Hematopoietic multipotent progenitor cell treated with erythropoietin and hydrocortisone succinate and interleukin-3 and kit ligand, for 6 days (in vitro differentiated cells): ENCODE measurements at places on chromosomes 7 and 10.
A peak's percentile ranks its signal among the peaks of the same experiment; 100 is the strongest.

- no peak for DNase-seq
Measured at GRCh38 chr7:6482307-6482706, 34.6 kb upstream of the DAGLB start.

- peak; percentile 18 for DNase-seq
Measured at GRCh38 chr10:93124580-93125318, 51.1 kb downstream of the CYP26A1 start.

- DNase-seq = no peak
Measured at GRCh38 chr10:30827531-30828120, 198.1 kb upstream of the LYZL2 start.

DNA sequence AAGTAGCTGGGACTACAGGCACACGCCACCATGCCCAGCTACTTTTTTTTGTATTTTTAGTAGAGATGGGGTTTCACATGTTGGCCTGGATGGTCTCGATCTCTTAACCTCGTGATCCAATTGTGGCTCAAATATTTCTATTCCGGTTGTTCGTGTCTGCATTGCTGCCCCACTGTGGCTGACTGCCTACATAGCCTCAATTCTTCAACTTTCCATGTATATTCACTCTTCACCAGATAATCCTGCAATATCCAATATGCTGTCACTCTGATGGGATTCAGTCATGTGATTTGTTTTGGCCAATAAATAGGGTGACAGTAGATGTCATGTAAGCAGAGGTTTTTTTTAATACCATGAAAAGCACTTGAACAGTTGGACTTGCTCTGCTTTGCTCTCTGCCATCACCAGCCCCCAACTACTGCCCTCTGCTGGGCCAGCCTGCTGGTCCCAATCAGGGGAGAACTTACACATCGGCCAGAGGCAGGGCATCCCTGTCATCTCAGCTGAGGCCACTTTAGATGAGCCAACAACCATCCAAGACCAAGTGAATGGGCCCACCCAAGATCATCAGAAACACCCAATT lies 56.7 kb downstream of the NSUN6 start:
- peak; percentile 37 for DNase-seq

- no peak for DNase-seq
Measured at GRCh38 chr10:1674501-1674900, 62.8 kb downstream of the ADARB2 start.

DNA sequence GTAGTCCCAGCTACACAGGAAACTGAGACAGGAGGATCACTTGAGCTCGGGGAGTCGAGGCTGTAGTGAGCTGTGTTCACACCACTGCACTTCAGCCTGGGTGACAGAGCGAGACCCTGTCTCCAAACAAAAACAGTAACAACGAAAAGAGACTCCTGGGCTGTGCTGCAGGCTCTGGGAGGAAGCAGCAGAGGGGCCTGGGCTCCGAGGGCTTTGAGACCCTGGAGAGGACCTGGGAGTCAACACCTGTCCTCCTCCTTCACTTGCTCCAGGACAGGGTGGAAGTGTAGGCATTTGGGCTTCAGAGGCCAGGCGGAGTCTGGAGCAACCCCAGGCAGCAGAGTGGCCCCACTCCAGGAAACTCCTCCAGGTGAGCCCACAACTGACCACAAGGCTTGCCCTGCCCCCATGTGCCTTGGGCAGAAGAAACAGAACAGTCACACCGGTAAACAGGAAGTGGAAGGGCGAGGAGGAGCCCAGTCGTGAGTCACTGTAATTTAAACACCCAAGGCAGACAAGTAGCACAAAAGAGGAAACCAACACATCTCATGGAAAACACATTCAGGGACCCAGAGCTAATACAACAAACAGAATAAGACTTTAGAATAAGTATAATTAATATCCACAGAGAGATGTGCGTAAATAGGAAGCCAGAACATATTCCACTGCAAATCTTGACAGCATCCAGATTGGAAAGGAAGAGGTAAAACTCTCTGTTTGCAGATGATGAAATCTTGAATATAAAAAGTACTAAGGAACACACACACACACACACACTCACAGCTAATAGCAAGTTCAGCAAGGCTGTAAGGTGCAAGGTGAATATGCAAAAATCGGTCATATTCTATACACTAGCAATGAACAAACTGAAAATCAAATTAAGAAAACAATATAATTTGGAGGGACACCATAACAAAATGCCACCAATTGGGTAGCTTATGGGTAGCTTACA lies 20.5 kb upstream of the RASGEF1A start:
- peak; percentile 46 for DNase-seq

- peak; percentile 28 for DNase-seq
Measured at GRCh38 chr10:123044391-123044790, 35.6 kb downstream of the ACADSB start.

DNA sequence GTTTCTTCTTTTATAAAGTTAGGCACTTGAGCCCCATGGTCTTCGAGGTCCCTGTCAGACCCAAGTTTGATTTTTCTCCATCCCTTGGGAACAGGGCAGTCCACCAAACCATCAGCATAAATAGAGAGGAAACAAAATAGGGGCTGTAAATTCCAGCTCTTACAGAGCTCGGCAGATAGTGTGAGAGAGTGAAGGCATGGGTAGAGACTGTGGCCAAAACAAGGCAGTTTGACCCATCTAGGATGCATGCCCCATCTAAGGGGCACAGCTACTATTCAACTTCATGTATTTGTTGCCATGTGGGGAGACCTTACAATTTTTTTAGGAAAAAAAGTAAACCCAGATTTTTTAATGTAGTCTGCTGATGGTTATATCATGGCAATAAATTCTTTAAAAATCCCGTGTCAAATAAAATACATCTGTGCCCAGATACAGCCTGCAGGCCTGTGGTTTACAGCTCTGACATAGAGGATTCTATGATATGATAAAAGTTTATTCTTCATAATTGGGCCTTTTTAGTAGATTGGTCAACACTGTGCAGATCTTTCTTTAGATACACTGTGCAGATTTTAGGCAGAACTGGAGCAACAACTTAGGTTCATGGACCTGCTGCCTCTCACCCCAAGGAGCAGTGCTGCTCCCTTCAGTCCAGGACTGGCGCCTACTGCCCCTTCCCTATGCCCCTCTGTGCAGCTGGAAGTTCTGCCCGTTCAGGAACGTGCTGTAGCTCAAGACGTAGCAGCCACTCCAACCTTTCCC lies 5.3 kb downstream of the PPP1R3C start:
- no peak for DNase-seq
